ENCODE measurements at places on chromosomes 3 and 15. TPM values are rescaled to one million over a fixed set of nuclear protein-coding genes. Genes with fewer than 3 reads are reported as not detected.

Gene CYP11A1
- not detected for polyA plus RNA-seq

Gene CDHR4
- not detected for polyA plus RNA-seq

Gene RNF123
- polyA plus RNA-seq, result 20.7 TPM

Gene FOXL2NB
- polyA plus RNA-seq, result not detected

Gene ZNF774
- not detected for polyA plus RNA-seq

Gene KLHL40
- not detected for polyA plus RNA-seq

Gene RTF1
- polyA plus RNA-seq, result 28.2 TPM

Gene SV2B
- polyA plus RNA-seq, result not detected

Gene CISH
- 92.8 TPM for polyA plus RNA-seq

Gene RNF13
- polyA plus RNA-seq, result 110 TPM
